Stimulated activated memory B cell treated with anti-CD40 and anti-IgM and Interleukin-4, amounts not matched to agents 10 μg/mL and 1 μg/mL and 100 μg/mL, for 72 hours (primary cell): ENCODE measurements at places on chromosomes 16 and 17.

DNA sequence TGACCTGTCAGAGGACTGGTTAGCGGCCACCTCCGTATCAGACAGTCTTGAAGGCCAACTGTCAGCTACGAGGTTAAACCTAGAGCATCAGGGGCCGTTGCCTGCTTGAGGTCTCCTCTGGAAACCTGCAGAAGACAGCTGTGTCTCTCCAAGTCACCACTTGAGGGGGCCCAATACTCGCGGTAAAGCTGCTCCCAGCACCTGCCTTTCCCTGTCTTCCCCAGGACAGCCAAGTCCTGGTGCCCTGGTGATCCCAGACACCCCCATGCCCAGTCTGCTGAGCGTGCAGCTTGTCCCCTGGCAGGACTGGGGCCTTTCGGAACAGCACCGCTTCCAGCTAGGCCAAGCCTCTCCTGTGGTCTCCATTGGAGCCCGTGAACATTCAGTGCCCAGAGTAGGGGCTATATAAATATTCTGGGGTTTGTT, 80.1 kb downstream of the DNAH17 start:
- H3K36me3 ChIP-seq, result no peaks in the 10 kb centered on the region
- ATAC-seq, result peak; percentile 46
- peaks cover 6% of the 10 kb centered on the region for H3K4me1 ChIP-seq
- H3K27me3 ChIP-seq, result peaks cover 42% of the 10 kb centered on the region

DNA sequence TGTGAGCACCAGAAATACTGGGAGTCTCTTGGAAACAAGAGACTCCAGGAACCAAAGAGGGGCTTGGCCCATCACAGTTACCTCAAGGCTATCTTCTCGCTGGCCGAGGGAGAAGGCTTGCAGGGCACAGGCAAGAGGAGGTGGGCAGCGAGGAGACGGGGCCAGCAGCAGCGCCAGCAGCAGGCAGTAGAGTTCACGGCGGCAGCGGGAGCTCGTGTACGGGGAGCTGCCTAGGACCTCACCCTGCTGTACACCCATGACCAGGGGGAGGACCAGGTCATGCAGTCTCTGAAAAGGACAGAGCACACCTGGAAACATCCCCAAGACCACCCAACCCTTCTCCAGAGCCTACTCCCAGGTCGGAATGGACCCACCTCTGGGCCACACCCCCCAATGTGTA, 30.8 kb downstream of the PELP1 start:
- H3K4me1 ChIP-seq, result no peaks in the 10 kb centered on the region
- ATAC-seq, result no peak
- no peaks in the 10 kb centered on the region for H3K27me3 ChIP-seq
- no peak overlapping the region for H3K4me3 ChIP-seq
- H3K27ac ChIP-seq, result no peak overlapping the region

DNA sequence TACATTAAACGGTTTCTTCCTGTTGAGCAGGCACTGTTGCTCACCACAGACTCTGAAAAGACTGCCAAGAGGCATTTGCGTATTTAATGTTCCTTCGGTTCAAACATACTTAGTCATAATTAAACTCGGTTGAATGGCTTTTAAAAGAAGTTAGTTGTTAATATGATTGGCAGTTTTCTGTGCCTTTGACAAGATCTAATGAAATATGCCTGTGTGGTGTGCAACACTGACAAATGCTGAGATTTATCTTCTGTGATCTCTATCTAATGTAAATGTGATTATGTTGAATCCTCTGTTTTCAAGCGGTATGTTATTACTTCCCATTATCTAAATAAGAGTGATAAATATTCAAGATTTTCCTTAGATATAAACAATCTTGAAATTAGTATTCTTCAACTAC, 1046.6 kb downstream of the CDH8 start:
- H3K4me3 ChIP-seq, result no peak overlapping the region
- H3K4me1 ChIP-seq, result no peaks in the 10 kb centered on the region
- ATAC-seq, result no peak
- no peaks in the 10 kb centered on the region for H3K36me3 ChIP-seq

DNA sequence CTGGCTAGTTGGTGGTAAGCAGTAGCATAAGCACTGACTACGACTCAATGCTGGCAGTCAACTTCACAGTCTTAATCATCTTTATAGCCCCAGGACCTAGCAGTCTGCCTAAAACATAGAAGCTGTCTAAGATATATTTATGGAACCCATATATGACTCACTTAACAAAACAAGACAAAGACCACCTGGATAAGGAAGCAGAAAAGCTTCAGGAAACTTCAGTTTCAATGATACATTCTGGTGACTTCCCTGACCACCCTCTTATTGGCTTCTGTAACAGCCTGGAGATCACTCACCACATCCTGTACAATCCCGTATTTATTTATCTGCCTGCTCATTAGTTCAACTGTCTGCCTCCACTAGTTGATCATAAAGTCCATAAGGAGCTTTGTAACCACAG, 95.5 kb downstream of the PMP22 start:
- no peaks in the 10 kb centered on the region for H3K4me1 ChIP-seq
- H3K36me3 ChIP-seq, result no peaks in the 10 kb centered on the region
- no peak overlapping the region for H3K27ac ChIP-seq
- H3K27me3 ChIP-seq, result peaks cover 19% of the 10 kb centered on the region

- no peaks in the 10 kb centered on the region for H3K4me1 ChIP-seq
- no peaks in the 10 kb centered on the region for H3K27me3 ChIP-seq
- H3K4me3 ChIP-seq, result no peak overlapping the region
- no peaks in the 10 kb centered on the region for H3K36me3 ChIP-seq
- no peak for ATAC-seq
- no peak overlapping the region for H3K27ac ChIP-seq
Observed at GRCh38 chr16:7216719-7217118, 115.9 kb upstream of the RBFOX1 start.

DNA sequence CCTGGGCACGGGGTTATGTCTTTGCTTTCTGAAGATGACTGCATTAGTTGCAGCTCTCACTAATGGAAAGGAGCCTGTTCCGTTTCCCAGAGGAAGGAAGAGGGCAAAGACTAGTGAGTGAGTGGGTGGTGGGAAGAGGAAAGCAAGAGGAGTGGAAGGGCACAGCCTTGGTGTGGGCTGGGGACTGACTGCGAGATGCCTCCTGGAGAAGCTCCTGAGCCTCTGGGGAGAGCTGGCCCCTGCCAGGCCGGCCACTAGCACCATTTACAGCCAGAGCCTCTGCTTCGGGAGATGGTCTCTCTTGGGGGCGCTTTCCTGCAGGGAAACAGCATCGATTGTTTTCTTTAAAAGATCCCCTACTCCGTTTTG, 825 bp upstream of the RHBDL3 start:
- H3K4me1 ChIP-seq, result peaks cover 21% of the 10 kb centered on the region
- H3K4me3 ChIP-seq, result no peak overlapping the region
- H3K27ac ChIP-seq, result no peak overlapping the region
- H3K27me3 ChIP-seq, result peaks cover 72% of the 10 kb centered on the region
- H3K36me3 ChIP-seq, result no peaks in the 10 kb centered on the region

DNA sequence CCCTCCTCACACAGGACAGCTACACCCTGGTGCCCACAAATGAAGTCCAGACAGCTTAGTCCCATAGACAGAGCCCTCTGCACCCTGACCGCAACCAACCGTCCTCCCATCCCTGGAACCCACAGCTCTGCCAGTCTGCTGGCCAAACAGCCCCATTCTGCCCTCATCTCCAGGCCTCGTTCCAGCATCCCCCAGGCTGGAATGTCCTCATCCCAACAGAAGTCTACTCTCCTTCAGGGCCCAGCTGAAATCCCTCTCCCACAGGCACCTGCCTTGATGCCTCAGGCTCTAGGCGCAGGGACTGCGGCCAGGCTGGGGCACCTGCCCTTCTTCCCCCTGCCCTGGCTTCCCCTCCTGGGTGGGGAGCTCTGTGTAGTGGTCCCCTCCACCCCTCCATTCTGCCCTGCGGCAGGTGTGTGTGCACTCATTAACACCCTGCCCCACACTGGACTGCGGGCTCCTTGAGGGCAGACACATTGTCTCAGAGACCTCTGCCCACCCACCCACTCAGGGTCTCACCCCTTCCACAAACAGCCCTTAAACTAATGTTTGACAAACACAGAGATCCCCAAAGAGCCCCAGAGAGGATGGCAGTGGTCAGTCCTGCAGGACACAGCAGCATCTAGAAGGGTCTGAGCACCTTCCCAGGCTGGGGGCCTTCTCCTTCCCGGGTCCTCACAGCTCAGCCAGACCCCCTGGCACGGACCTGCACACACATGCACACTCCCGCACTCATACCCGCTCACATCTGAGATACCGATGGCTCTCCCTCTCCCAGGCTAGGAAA, 820 bp downstream of the GRIN2C start:
- peak overlapping the region; percentile 49 for H3K4me3 ChIP-seq
- ATAC-seq, result no peak
- peaks cover 97% of the 10 kb centered on the region for H3K27me3 ChIP-seq
- H3K36me3 ChIP-seq, result no peaks in the 10 kb centered on the region
- H3K27ac ChIP-seq, result no peak overlapping the region
